NCI-H1930 (cell line): ENCODE measurements at places on chromosomes 4 and X.
A peak's percentile ranks its signal among the peaks of the same experiment; 100 is the strongest.

DNA sequence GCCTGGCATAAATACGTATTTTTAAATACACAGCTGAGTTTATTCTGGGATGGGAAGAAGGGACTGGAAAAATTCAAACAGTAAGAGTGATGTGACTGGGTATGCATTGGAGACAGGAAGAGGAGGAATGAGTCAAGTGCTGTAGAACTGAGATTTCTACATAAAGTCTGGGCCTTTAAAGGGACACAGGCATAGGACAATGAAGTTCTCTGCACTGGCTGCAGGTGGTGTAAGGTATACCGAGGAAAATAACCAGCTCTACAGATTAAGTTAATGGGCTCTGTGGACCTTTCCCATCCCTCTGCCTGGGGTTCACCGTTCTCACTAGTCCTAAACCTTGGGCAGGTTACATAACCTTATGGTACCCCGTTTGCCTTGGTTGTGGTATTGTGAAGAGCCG, 68.7 kb downstream of the DHX15 start:
- DNase-seq, result no peak

GRCh38 chr4:94641702-94642560, 115.8 kb upstream of the BMPR1B start:
- DNase-seq, result no peak

DNA sequence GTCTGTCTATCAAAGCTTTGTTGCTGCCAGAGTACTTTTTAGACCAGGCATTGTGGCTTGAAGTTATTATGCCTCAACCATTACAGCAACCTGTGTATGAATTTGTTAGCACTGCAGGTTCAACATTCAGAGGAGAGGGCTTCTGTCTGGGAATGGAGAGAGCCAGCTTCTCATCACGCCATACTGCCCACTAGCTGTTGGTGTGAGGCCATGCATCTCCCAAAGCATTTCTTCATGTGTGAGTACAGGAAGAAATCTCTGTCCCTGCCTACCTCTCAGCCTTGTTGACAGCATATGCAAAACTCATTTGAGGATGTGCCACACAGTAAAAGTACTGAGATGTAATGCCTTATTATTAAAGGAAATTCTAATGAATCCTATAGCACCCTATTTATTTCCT, 76.9 kb upstream of the PPARGC1A start:
- DNase-seq, result no peak

DNA sequence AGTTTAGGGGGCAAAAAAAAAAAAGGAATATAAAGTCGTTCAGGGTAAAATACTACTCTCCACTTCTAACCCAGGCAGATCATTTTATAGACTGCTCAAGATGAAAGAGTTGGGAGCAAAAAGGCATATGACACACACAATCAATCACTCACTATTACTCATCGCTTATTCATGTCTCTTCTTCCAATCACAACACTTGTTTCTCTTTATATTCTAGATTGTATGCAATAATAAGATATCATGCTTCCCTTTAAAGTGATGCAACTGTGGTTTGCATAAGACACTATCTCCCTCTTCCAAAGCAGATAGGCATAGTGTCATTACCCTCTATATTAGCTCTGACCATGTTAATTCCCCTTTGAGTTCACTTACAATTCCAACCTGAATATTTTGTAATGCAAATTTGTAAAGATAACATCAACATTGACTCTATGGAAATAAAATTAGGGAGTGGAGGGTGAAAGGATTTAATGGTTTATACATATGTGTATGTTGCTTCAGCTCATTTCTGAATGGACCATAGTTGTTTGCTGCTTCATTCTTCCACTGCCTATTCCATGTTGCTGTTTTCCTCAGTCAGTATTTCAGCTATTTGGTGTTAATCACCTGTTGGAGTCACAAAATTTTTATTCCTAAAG, 154.9 kb upstream of the EPHA5 start:
- DNase-seq, result no peak

- DNase-seq, result no peak
These were observed 147.5 kb downstream of the DLG3 start for GRCh38 chrX:70592091-70592490.

GRCh38 chr4:107219681-107220080, 183.6 kb upstream of the DKK2 start:
- DNase-seq, result no peak

- DNase-seq, result no peak
These were observed 73.9 kb downstream of the SLC34A2 start for GRCh38 chr4:25729564-25729963.

DNA sequence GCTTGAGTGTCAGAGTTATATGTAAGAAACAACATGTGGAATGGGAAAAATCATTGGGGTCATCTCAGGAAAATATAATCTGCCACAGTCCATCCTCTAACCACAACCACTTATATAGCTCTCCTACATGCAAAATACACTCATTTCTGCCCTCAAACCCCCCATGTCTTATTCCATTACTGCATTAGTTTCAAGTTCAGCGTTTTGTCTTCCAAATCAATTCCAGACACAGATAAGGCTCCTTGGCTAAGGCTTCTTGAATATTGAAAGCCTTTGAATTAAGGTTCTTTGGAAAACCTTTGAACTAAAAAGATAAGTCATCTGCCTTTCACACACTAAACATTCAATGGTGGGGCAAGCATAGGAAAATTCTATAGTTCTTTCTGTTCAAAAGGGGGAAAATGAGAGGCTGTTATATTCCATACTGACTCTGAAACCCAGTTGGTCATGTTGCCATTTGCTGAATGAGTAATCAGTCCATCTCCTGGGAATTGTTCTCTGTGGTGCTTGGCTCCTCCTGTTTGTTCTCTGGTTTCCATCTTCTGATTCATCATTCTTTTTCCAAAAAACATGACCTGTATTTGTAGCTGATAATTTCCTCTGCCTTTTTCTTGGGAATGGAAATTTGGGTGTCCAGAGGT, 218.7 kb downstream of the BMPR1B start:
- DNase-seq, result peak; percentile 7

DNA sequence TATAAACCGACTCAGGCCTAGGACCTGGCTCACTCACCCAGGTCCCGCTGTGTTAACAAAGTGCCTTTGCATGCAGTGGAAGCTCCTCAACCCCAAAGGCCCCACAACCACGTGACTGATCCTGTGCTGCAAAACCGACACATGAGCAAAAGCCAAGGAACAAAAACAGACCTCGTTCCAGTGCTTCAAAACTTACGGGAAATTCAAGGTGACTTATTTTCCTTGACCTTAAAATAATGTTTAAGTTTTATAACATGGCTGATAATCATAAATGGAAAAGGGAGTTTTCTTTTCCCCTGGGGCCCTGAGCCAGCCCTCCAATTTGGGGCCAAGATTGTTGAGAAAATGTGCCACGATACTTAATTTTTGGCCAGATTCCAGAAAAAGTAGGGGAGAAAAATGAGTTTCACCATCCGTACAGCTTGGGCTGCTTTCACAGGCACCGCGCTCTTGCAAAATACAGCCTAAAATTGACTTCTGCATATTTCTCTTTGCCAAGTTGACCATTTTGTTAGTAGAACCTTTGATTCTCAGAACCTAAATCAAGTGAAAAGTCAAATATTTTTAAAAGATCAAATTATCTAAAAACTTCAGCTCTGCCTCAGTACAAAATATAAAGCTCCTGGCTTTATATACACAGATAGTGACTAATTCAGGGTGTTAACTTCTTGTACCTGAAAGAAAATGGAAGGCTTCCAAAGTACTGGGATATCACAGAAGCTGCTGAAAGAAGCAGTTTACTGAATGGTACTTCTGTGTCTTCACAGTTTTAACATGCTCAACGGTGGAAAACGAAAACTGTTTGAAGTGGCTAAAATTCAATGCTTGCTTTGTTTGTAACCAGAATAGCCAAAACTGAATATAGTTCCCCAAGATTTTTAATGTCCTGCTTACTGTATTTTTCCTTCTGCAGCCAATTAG, 93.8 kb downstream of the APBB2 start:
- no peak for DNase-seq

DNA sequence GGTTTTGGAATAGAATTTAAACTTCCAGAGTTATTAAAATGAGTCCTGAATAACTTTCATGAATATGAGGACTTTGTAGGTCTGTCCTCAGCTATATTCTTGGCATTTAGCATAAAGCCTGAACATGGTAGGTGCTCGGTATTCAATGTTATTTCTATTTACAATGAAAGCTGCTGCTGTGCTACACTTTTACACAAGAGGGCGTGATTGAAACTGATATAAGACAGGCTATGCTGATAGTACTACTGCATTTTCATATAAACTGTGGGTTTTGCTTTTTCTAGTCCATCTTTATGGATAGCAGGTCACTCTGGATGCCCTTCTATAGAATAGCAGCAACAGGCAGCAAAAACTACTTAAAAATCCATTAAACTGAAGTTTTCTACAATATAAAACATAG, 12.3 kb upstream of the GNPDA2 start:
- DNase-seq, result no peak

DNA sequence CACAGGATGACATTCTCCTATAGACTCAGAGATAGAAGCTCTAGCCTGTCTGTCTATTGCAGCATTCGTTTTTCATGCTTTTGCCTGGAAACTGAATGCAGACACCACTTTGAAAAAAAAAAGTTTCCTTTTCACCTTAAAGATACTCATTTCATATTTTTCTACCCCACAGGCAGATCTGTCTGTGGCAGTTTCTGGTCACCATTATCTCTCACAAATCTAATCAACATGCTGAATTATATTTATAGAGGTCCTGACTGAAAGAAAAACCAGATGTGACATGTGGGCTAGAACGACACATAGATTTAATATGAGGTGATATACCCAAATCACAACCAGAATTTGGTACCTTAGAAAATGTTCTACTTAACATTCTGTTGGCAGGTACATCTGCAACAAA, 28.2 kb downstream of the ADGRG4 start:
- no peak for DNase-seq

GRCh38 chr4:164989471-164989870, 12.0 kb upstream of the TRIM61 start:
- DNase-seq, result no peak

DNA sequence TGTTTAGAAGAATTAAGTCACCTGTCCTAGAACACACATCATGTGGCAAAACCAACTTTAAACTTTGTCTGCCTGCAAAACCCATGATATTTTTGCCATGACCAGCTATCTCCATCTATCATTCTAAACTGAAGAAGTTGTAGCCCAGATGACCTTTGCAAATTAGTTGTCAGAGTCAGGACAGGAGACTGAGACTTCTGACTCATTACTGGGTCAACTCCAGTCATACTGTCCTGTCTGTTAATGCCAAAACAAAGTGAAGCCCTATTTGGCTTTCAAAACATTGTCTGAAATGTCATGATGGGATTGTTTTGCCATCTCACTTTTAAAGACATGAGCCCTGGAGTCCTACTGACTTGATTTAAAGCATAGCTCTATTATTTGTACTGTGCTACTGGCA, 365.7 kb upstream of the CPEB2 start:
- DNase-seq, result no peak

DNA sequence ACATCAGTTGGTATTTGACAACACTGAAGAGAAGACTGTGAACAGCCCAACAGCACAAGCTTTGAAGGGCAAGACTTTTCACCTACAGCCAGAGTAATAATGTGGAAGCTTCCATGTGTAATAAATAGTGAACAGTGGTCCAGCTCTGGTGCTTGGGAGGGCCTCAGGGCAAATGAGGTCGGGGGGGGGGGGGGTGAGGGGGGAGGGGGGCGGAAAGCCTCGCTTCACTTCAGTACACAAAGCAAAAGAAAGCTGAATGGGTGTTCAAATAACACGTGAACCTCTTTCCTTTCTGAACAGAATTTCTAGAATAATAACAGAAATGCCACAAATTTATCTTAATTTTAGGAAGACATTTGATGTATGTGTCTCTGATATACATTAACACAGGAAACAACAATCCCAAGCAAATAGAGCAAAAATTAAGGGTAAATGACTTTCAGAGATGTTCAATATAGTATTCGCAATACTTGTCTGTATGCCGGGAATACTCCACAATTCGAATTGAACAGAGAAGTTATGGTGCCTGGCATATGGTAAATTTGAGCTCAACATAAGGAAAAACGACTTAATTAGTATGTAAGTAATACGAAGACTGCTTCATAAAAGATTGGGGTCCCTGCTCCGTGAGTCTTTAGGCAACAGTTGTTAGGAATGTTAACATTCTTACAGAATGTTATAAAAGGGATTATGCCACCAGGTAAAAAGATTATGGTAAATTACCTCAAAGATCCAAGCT, 92.6 kb downstream of the FRYL start:
- no peak for DNase-seq

GRCh38 chr4:150278206-150278605, 200.0 kb downstream of the DCLK2 start:
- no peak for DNase-seq

GRCh38 chrX:80335062-80335830, 85.0 kb upstream of the TENT5D start:
- peak; percentile 12 for DNase-seq

GRCh38 chrX:13345037-13345436, 25.2 kb upstream of the ATXN3L start:
- DNase-seq, result no peak

- DNase-seq, result no peak
These were observed 16.9 kb downstream of the CTAG1B start for GRCh38 chrX:154602226-154602625.

DNA sequence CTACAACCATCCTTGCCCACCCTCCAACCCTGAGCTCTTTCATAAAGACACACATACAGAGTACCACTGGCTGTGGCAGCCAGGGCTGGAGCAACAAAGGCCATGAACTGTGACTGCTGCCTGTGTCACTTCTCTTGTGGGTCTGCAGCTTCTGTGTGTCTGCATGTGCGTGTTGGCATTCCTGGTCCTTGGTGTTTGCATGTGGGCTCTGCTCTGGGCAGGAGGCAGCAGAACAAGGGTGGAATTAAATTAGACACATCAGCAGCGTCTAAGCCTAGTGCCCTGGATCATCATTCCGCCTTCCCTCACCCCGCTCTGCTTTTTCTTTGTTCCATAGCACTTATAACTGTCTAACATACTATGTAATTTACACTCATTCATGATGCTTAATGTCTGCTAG, 157.7 kb downstream of the MGST2 start:
- no peak for DNase-seq

DNA sequence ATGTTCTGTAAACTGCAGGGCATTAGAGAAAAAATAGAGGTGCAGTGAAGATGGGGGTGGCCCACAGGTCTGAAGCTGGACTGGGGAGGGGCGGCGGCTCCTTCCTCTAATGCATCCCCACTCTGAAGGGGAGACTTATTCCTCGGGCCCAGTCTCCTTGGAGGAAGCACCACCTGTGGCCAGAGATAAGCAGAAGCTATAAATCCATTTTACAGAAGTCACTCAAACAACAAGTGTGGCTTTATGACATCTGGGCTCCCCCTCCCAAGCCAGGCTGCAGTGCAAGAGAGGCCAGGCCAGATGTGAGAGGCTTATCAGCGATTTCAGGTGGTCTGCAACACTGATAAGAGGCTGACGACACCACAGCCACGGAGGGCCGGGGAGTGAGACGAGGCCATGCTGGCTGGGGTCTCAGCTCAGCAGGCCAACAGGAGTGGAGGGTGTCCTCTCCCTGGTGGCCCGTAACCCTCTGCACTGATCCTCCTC, 15.8 kb downstream of the CYTL1 start:
- no peak for DNase-seq

DNA sequence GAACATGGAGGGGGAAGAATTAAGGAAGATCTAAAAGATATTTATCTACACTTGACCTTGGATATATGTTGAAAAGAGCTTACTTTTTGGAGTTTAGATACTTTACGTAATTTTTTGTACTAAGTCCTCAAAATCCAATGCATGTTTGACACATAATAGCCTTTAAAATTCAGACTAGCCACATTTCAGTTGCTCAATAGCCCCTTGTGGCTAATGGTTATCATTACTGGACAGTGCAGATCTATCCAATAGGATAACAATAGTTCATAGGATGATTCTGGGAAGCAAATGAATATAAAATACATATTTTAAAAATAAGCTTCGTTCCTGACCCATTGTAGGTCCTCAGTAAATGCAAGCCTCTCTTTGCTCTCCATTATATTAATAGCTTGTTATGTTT, 13.8 kb downstream of the AP1AR start:
- DNase-seq, result no peak
